Stimulated activated CD8-positive, alpha-beta memory T cell treated with anti-CD3 and anti-CD28 coated beads, Interleukin-4, amount 100 ng/mL, for 4 hours (primary cell): ENCODE measurements at places on chromosomes 16 and 17.

DNA sequence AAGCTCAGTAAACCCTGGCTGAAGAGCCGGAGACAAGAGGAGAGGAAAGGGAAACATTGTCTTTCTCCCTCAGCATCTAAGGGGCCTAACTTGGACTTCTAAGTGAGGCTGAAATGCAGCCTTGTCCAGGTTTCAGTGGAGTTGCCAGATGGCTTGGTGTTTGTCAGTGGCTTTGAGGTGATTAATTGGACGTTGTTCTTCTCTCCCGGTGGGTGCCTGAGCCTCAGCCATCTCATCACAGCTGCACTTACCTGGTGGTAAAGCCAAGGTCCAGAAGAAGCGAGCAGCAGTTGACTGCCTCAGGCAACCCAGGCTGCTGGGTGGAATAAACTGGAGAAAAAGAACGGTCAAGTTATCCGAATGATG lies 202.2 kb upstream of the NLRP1 start:
- no peak for DNase-seq

GRCh38 chr16:29790949-29791844 lies 646 bp downstream of the KIF22 start:
- DNase-seq, result no peak

GRCh38 chr16:82149536-82149935 lies 20.5 kb downstream of the MPHOSPH6 start:
- no peak for DNase-seq

- DNase-seq, result no peak
Observed at GRCh38 chr17:7852262-7852670, 2.6 kb upstream of the TMEM88 start.

- DNase-seq, result no peak
Observed at GRCh38 chr17:62705156-62705777, 77.8 kb downstream of the MRC2 start.

- DNase-seq, result no peak
Observed at GRCh38 chr16:71380831-71381230, 22.3 kb downstream of the CALB2 start.

- no peak for DNase-seq
Observed at GRCh38 chr17:78781893-78782304, at the start of gene CYTH1. Gene CYTH1, minus strand, starts transcription at chr17:78782273. Its CDS starts 50 bp downstream, at chr17:78782223.
